ENCODE measurements at places on chromosomes 6 and 20.

DNA sequence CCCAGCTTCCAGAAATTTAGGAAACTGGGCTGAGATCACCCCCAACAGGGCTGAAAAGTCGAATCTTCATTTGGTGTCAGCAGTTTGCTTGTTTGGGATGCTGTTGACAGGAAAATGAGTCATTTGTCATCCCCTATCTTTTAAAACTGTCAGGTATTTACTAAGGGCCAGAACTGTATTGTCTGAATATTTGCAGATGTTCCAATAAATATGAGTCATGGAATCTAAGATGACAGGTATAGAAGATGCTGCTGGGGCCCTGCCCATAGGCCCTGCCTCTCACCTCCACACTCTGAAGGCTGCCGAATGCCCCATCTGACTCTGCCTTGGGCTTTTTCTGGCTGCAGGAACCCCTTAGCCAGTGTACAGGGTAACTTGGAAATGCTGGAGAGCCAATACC lies 3.9 kb downstream of the ETV7 start:
- no peak for DNase-seq

GRCh38 chr20:49308875-49309274 lies 31.0 kb upstream of the ZNFX1 start:
- no peak for DNase-seq

DNA sequence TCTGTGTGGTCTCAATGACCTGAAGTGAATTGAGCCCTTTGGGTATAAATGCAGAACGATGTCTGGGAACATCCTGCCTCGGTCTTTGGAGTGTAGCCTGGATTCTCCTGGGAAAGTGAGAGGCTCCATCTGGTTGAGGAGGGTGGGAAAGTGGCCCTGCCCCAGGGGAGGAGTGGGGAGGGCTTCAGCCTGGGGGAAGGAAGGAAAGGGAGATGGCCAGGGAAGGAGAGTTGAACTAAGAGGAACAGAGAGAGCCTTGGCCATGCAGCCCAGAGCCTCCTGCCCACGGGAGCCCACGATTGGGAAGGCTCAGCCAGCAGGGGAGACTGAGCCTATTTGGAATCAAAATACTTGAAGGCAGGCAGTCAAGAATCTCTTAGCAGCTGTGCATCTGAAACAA lies 2.3 kb upstream of the EPB41L1 start:
- DNase-seq: no peak

- peak; percentile 25 for DNase-seq
Observed at GRCh38 chr6:24822696-24823095, 24.0 kb upstream of the ARMH2 start.

- no peak for DNase-seq
Observed at GRCh38 chr20:49637046-49637637, 69.2 kb upstream of the PTGIS start.

DNA sequence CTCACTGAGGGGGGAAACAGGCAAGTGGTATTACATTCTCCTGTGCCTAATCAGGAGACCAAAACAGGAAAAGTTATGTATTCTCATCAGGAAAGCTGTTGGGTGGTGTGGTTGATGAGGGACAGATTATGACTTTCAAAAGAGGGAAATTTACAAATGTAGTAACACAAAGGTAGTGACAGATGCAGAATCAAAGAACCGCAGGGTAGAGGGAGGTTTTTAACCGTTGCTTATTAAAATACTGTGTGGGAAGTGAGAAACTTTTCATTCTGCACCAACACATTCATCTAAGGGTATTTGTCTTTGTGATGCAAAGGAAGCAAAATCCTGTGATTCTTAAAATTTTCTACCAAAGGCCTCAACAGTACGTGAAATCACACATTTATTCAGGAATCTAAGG lies 288.2 kb upstream of the MAN1A1 start:
- no peak for DNase-seq

GRCh38 chr6:159252955-159253508 lies 83.8 kb downstream of the FNDC1 start:
- peak; percentile 52 for DNase-seq
